Activated T-cell treated with anti-CD3 and anti-CD28 coated beads for 4 hours (primary cell): ENCODE measurements at places on chromosomes 1 and 21.
A peak's percentile ranks its signal among the peaks of the same experiment; 100 is the strongest.

DNA sequence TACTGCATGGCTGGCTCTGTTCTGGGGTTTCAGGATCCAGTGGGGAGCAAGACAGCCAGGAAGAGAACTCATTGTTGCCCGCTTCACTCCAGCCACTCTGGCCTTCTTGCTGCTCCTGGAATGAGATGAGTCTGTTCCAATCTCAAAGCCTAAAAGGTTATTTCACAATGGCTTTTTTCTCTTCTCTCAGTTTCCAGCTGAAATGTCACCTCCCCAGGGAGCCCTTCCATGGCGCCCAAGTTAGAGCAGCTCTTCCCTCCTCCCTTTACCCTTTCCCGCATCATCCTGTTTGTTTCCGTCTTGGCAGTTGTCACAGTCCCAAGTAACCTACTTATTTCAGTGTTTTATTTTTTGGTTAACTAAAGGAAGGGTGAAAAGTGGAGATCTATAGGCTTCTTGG is 15.8 kb downstream of the PLA2G2A start:
- DNase-seq: no peak

DNA sequence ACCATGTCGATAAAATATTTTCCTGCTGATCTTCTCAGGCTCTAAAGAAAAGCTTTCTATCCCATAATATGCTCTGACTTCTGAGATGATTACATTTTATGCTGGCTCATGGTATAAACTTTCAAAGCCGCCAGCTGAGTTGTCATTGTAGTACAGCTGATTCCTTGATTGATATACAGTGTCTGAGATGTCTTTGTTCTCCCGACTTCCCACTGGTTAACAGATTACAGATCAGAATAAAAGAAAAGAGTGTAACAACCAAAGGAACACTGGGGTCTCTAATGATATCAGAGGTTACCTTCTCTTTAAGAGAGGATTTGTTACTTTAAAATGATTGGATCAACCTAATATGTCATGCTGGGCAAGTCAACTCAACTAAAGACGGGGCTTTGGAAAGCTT is 485.4 kb upstream of the LRRC7 start:
- DNase-seq: no peak

DNA sequence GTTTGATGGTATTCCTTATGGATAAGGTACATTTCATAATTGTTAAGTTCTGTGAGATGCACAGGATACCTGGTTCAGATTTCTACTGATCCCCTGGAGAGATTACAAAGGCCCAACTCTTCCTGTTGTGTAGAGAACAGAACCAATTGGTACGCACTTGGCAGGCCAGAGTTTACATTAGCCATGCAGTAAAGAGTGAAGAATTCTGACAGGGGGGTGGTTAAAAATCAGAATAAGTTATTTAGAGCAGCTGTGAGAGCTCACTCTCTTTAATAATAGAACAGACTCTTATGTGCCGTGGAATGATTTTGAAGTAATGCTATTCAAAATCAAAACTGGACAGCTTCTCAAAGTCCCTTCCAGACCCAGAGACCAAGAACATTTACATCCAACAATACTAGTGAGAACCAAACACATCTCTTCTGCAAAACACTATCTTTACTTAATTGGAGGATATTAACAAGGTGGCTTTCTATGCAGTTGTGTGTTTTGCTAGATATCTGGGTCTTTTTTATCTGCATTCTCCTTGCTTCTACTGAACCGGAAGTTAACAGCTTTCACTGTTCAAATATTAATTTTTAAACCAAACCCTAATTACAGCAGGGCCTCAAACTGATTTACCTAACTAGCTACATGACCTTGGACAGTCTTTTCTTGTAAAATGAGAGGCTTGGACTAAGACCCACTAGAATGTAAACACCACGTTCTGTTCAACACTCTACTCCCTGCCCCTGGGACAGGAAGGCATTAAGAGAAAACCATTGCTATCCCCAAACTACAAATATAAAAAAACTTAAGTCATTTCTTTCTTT is 4.0 kb downstream of the USP24 start:
- DNase-seq: no peak

DNA sequence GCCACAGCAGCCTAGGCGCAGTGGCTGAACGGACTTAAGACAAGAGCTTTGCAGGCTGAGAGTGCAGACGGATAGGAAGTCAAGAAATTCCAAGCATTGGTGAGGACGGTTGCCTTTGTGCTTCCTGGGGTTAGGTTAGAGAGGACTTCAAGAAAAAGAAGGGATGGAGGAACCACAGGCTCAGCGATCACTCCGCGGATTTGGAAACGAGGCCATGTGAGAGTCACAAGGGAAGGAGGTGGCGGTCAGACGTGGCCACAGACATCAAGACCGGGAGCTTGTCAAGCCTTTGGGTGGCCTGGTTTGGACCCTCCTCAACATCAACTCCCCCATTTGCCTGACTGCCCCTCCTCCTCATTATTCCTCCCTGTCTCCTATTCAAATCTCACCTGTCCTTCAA is 62.3 kb downstream of the NID1 start:
- DNase-seq: no peak

DNA sequence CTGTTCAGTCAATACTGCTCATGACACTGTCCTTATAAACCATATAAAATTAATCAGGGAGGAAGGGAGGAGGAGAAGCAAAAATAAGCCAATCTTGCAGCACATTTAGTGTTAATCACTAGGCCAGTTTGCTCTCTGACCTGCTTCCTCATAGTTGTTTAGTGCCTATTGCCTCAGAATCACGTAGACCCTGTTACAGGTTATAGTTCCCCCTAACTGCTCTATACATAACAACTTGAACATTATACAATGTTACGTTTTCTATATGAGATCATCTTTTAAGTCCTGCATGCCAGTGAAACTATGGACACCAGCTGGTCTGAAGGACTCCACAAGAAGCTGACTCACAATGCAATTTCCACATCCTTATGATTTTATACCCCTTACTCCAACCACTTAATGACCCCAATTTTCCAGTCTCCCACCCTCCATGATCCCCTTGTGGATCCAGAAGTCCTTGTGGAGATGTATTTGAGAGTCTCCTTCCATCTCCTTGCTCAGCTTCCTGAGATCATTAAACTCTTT is 34.9 kb upstream of the TACSTD2 start:
- no peak for DNase-seq

DNA sequence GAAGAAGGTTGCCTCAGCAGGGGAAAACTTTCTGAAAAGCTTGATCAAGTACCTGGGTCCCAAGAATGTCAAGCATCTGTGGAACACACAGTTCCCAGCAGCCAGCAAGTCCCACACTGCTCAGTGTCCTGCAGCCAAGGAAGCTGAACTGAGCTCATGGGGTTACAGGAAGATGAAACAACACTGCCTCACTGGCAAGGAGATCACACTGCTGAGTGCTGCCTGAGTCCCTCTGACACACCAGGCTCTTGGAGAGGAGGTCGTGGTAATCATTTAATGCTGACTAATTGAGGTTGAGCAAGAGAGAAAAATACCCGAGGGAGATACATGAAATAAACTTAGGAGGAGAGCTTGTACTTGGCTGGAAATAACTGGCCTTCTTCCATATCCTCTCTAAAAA is 75.2 kb downstream of the MPZL1 start:
- DNase-seq: no peak

DNA sequence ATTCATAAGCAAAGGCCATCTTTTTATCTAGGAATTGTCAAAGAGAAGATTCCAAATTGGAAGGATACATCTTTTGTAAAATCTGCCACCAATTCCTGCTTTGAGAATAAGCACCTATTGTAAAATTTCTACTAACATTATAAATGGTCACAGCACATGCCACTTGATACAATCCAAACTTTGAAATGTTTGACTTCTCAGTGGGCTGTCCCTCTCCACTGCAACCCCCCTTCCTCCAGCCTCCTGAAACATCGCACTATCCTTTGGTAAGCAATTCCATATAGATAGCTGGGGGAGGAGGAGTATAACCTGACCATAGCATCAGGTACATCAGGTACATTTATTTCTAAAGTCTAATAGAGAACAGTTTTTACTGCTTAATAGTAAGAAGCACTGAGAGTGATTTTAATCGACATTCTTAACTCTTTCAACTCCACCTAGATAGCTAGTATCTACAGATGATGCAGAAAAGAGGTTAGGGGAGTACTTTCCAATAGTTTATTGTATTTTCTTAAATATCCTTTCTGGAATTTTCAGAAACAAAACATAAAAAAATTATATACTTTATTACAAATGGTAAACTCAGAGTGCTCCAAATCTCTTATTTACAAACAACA is 2.9 kb downstream of the JUN start:
- DNase-seq: no peak

DNA sequence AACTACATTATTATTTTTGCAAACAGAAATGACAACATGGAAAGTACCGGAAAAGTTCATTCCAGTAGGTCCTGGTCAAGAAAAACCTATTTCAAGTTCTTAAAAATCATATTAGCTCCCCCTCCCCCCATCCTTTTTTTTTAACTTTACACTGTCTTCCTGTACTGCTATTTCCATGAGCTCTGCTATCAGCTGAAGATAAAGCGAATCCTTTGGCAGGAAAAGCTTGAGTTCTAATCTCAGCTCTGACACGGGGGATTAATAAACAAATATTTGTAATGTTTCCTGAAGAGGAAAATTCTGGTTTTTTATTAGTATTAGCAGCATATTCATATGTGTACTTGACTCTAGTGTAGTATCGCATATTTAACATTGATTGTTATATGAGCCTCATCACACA is 190.7 kb upstream of the ESRRG start:
- DNase-seq: no peak

GRCh38 chr1:36366091-36366661 is 19.5 kb downstream of the STK40 start:
- DNase-seq: peak; percentile 21

DNA sequence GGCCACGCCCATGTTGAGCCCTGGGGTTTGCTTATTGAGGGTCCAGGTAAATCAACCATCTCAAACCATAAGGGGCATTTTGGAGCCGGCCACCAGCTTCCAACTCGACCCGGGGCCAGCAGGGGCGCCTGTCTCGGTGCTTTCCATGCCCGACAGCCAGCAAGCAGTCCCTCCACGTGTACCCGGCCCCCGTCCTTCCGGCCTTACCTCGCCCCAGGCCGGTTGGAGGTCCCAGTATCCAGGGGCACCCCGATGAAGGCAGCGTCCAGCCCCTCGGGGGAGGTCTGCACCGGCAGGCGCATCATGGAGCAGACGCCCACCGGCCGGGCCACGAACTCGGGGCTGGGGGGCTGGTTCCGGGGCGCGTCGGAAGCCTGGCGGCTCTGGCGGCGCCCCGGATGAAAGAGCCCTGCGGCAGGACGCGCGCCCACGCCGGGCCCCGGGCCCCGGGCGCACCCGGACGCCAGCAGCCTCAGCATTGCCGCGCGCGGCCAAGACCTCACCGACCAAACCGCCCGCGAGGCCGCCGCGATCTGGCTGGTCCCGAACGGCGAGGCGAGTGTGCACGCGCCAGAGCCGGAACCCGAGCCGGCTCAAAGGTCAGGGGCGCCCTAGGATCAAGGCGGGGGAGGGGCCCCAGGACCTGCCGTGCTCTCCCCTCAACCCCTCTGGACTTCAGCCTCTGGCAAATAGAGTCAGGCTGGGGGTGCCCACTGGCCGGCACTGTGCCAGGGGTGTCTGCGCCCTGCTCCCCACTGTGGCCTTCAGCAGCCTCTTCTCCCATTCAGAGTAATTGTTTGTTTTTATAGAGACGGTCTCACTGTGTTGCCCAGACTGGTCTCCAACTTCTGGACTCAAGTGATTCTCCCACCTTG is at the start of gene AGMAT:
TSS of gene AGMAT (minus strand) at position 563 of the 875 bp plus-strand sequence. CDS start at position 479, 84 bp downstream.
- DNase-seq: peak; percentile 38

DNA sequence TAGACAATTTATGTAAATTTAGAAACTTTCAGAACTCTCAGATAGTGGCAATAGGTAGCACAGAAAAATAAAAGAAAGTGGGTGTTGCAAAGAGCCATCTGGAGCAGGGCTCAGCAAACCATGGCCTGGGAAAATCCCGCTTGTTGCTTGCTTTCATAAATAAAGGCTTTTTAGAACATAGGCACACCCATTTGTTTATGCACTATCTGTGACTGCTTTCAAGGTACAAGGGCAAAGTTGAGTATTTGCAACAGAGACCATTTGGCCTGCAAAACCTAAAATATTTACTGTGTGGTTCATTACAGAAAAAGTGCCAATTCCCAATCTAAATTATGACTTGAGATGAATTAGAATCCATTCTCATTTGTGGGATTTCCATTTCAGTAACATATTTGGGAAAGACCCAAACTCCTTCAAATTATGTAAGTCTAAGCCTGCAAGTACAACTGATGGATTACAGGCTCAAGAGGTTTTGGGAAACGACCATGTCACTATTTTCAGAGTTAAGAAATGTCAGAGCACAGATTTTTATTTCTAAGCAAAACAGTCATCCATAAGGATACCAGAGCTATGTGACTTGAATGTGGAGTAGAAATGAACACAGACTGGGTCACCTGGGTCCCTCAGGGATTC is 43.5 kb upstream of the DPT start:
- DNase-seq: no peak

- DNase-seq: no peak
Observed at GRCh38 chr1:115280064-115280463, 58.0 kb downstream of the NGF start.

GRCh38 chr1:200653022-200653462 is 16.7 kb downstream of the DDX59 start:
- no peak for DNase-seq

DNA sequence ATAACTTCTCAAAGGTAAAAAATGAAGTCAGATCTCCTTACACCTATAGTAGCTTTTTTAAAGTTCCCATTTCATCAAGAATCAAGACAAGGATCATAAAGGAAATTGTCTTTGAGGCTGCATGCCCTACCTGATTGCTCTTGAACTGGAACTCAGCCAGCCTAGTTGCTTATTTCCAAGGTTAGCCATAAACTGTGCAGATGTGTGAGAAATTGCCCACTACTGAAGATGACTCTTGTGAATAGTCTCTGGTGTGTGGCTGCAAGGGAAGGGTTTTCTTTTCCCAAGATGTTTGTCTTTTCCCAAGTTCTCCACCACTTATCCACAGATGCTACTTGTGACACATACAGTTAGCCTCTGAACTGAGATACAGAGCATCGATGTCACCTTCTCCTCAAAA is 81.7 kb upstream of the DUSP10 start:
- DNase-seq: no peak

- no peak for DNase-seq
Observed at GRCh38 chr1:234973426-234974250, 155.0 kb downstream of the TOMM20 start.

GRCh38 chr1:51302270-51302669 is 28.1 kb downstream of the TTC39A start:
- DNase-seq: no peak

DNA sequence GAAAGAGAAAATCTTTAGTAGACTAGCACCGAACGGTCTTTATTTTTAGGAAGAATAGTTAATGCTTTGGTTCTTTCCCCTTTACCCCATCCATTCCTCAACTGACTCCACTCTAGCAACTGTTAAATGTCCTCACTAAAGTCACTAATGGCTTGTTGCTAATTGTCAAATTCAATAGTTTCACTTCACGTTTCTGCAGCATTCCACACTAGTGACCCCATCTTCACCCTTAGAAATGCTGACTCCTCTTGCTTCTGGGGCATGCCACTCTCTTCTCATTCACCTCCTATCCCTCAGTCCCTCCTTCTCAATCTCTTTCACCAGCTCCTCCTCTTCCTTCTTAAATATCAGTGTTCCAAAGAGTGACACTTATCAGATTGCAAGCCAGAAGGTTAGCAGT is 19.4 kb upstream of the CADM3 start:
- DNase-seq: no peak

- DNase-seq: no peak
Observed at GRCh38 chr1:225146478-225146877, 217.0 kb downstream of the DNAH14 start.
